NCI-H510A treated with DMSO at 0.1 percent for 48 hours (cell line): ENCODE measurements at places on chromosomes 5 and 9.
A peak's percentile ranks its signal among the peaks of the same experiment; 100 is the strongest.

- no peak for DNase-seq
Measured at GRCh38 chr9:75120686-75121085, 32.4 kb downstream of the OSTF1 start.

- no peak for DNase-seq
Measured at GRCh38 chr5:1850324-1851154, 32.2 kb downstream of the IRX4 start.

GRCh38 chr9:126508171-126508591 is 105.5 kb upstream of the LMX1B start:
- no peak for DNase-seq

DNA sequence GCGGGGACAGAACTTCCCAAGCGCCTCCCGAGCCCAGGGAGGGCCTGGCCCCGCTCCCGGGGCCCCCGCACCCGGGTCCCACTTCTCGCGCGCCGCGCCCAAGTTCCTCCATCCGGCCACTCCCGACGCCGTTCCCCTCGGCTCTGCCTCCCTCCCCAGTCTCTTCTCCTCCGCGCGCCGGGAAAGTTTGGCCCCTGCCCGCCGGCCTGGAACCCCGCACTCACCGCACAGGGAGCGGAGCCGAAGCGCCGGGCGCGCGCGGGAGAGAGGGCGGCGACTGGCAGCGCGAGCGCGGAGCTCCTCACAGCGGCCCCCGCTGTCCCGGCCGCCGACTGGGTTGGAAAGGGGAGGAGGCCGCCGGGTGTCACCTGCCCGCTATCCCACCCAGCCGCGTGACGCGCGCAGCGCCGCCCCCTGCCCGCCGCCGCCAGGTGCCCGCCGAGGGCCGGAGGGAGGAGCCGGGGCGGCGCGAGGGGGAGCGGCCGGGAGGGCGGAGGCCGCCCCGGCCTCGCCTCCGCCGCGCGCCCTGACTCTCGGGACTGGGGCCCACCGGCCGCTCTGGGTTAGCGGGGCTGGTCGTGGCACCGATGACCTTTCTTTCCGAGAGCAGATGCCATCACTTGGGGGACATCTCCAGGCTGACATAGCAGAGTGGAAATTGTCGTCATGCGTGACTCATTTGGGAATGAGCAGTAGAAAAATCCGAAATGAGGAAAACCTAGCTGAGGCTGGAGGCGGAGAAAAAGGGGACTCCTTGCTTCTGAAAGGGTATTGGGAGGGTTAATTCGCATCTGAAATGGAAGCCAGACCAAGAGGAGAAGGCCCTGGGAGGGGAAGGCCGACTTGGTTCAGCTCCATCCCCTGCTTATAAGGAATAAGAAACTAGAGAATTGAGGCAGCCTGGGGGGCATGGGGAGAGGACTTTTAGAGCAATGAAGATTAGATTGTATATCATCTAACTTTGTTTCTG is at the start of gene ELOVL7:
Gene ELOVL7 (minus strand): TSS at position 334 of the 970 bp plus-strand sequence. CDS start 56,872 bp downstream, outside the sequence.
- DNase-seq, result peak; percentile 63

- DNase-seq, result no peak
Measured at GRCh38 chr9:120394058-120394669, 185.8 kb downstream of the CDK5RAP2 start.

DNA sequence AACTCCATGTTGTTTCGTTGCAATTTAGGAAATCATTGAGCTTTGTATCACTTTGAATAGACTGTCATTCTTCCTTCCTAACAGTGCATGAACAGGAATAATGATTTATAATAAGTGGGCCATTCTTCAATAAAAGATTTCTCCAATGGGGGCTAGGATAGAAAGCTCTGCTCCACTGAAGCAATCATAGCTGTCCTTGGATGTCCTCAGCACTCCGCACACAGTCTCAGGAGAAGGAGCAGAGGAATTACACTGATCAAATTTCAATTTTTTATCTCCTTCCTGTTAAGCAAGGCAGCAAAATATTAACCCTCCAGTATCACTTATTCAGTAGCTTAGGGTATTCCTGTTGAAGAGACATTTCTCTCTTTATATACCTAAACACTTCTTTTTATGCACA is 532.7 kb upstream of the ST8SIA4 start:
- no peak for DNase-seq

DNA sequence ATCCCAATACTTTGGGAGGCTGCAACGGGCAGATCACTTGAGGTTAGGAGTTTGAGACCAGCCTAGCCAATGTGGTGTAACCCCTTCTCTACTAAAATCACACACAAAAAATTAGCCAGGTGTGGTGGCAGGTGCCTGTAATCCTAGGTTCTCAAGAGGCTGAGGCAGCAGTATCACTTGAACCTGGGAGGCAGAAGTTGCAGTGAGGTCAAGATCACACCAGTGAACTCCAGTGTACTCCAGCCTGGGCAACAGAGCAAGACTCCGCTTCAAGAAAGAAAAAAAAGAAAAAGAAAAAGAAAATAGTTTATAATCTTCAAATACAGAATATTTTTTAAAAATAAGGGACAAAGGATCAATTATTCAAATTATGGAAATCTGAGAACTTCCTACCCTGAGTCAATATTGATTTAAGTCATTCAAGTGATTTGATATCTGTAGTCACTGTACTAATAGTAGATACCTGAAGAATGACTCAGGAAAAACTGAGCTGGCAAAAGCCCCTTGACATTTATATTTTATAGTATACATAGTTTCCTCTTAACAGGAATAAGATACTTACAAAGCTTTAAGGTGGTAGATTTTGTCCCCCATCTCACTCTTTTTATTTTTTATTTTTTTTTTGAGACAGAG is 61.8 kb downstream of the PTBP3 start:
- peak; percentile 50 for DNase-seq

- DNase-seq, result no peak
Measured at GRCh38 chr9:79766091-79766490, 194.3 kb downstream of the TLE4 start.

GRCh38 chr5:440401-441201 is 2.4 kb upstream of the EXOC3 start:
- no peak for DNase-seq

DNA sequence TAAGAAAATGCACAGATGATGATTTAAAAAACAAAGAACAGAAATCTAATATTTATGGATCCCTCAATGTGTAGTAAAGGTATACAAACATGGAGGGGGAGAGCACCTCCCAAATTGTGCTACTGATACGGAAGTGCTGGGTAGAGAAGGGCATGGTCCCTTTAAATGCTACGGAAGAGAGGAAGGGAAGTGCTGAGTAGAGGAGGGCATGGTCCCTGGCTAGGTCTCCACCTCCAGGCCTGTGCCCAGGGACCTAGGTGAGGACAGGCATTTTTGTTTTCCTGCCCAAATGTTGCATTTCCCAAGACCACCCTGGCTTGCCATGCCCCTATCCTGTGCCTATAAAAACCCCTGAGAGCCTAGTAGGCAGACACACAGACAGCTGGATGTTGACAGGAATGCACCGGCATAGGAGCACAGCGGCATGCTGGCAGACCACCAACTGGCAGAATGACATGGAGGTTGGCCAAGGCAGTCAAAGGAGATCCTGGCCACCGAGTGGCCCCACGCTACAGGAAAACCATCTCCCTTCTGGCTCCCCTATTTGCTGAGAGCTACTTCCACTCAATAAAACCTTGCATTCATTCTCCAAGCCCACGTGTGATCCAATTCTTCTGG is 62.1 kb upstream of the SPDL1 start:
- no peak for DNase-seq

- no peak for DNase-seq
Measured at GRCh38 chr5:159005062-159005461, 94.7 kb downstream of the EBF1 start.

DNA sequence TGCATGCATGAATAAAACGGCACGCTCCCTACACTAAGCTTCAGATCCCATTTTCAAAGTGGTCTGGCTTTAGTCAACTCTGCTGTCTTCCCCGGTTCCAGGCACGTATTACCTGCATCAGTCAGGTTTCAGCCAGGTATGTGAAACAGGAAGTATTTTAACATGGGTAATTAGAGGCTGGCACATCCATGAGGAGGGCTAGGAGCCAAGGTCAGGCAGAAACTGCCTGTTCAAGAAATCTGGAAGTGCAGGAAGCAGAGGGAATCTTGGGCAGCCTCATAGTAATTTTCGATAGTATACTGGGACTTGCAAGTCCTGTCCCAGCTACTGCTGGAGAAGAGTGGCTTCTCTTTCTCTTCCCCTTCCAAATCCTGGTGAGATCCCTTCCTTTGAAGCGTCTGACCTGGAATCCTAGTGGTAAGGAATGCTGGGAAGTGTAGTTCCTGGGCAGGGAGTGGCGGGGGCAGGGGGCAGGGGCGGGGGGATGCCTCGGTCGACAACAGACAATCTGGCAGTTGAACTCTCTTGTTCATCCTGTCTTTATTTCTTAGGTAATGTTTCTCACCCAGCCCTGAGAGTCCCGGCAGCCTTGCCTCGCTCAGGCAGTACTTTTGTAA is 403.1 kb downstream of the TLE4 start:
- peak; percentile 16 for DNase-seq

- peak; percentile 51 for DNase-seq
Measured at GRCh38 chr5:137320056-137321045, 178.8 kb downstream of the SPOCK1 start.

GRCh38 chr5:125251703-125252102 is 505.3 kb upstream of the ZNF608 start:
- DNase-seq, result no peak

GRCh38 chr5:77921094-77921768 is 145.1 kb upstream of the TBCA start:
- no peak for DNase-seq

DNA sequence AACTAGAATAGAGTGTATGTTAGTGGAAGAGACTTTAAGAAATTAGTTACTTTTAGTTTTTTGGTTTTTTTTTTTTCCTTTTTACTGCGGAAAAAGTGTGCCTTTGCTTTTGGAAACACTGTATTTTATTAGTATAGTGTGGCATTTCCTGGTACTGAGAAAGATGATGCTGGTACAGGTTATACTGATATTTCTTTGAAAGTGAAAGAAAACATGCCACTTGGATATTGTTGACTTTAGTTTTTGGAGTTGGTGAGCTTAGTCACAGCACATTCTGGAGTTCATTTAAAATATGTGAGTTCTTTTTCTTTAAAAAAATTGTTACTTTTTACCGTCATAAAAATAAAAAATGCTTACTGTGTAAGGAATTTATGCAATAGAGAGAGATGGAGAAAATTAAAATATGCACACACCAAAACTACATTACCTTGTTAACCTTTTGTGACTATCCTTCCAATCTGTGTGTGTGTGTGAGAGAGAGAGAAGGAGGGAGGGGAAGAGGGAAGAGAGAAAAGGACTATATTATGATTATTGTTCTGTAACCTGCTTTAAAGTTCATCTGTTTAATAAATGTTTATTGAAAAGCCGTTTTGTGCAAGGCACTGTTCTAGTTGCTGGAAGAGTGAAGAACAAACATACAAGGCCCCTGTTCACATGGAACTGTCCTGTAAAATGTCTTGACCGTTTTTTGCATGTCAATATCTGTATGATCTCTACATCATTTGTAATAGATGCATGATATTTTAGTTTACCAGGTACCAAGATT is 1.9 kb downstream of the UGCG start:
- DNase-seq, result no peak

DNA sequence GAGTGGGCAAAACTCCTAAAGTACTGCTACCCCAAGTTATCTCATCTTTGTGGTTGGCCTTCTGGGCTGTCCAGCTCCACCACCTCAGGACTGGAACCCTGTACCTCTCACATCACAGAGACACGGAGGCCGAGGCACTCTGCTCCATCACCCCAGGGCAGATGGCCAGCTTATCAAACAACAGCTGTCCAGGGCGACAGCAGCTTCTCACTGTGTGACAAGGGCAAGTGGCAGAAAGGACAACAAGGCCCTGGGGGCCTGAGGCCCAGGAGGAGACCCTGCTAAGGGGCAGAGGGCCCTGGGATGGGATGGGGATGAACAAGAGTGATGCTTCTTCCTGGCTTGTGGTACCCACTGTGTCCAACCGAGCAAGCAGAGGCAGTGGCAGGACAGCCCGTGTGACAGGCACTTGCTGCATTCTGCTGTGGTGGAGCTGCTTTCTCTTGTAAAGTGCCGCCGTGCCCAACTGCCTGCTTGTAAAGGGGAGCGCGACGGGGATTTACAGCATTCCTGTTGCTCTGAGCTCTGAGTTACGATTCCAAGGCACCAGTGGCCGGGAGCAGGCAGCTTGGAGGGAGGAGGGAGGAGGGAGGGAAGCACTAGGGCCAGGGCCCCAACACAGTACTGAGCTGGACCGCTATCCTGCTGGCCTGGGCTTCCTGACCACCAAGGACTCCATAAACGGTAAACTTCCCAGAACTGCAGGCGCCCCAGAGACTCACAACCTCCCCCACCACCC is 71.2 kb downstream of the SHB start:
- no peak for DNase-seq

GRCh38 chr5:135323227-135323626 is 75.8 kb downstream of the MACROH2A1 start:
- DNase-seq, result no peak

- DNase-seq, result no peak
Measured at GRCh38 chr9:35484406-35484805, 5.5 kb upstream of the RUSC2 start.

DNA sequence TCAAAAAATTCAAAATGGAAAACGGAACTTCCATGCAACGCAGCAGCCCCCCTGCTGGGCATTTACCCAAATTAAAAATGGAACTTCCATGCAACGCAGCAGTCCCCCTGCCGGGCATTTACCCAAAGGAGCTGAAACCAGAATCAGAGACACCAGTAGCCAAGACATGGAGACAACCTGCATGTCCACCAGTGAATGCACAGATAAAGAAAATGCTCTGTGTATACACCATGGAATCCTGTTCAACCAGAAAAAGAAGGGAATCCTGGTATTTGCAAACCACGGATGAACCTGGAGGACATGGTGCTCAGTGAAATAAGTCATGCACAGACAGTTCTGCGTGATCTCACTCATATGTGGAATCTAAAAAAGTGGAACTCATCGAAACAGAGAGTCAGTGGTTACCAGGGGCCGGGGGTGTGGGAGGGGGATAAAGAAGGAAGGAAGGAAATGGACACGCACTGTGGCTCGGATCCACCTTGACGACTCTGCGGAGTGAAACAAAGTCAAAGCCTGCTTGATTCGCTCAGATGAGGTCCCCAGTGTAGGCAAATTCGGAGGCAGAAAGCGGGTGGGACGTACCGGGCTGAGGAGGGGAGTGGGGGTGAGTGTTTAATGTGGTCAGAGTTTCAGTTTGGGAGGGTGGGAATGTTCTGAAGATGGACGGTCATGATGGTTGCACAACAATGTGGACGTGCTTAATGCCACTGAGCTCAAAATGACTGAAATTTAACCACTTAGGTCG is 40.2 kb upstream of the EXOC3 start:
- DNase-seq, result no peak

GRCh38 chr9:33628865-33629410 is 104.9 kb downstream of the ANKRD18B start:
- DNase-seq, result no peak

DNA sequence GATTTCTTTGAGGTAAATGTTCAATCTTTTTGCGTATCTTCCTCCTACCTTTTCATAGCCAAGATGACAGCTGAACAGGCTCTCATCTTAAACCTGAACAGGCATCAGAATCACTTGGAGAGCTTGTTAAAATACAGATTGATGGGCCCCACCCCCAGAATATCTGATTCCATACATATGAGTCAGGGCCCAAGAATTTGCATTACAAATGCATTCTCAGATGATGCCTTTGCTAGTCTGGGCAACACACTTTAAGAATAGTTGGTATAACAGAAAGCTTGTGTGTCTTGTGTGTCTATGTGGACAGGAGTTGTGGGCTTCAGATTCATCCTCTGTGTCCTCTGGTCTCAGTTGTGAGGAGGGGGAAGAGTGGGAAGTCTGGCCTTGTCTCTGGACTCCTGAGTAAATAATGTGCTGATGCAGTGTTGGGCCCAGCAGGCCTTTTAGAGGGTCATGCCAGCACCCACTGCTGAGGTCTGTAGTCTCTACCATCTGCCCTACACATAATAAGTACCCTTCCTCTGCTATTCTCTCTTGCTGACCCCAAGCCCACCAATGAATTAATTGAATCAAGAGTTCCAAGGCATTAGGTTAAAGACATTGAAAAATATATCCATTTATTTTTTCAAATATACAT is 43.1 kb downstream of the PTCD2 start:
- DNase-seq, result no peak
